GM20000 (cell line): ENCODE measurements at places on chromosomes 7 and 10.

- DNase-seq: no peak
Measured at GRCh38 chr10:69287181-69287580, 8.9 kb downstream of the HK1 start.

DNA sequence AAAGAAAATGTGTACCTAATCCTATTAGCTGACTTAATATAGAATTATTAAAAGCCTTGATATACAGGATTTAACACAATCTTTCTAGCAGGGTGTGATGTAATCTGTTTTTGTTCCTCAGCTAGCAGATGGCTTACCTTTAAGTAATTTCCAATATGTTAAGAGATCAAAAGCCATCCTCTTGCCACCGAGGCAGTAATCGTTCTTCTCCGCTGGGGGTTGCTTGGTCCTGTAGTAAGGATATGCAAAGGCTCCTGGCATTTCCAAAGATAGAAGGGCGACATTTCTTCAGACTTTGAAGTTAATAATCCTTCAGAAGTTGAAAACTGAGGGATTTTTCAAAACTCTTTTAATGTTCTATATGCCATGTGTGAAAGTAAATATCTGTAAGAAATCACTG, 156.4 kb downstream of the FZD1 start:
- DNase-seq: no peak

DNA sequence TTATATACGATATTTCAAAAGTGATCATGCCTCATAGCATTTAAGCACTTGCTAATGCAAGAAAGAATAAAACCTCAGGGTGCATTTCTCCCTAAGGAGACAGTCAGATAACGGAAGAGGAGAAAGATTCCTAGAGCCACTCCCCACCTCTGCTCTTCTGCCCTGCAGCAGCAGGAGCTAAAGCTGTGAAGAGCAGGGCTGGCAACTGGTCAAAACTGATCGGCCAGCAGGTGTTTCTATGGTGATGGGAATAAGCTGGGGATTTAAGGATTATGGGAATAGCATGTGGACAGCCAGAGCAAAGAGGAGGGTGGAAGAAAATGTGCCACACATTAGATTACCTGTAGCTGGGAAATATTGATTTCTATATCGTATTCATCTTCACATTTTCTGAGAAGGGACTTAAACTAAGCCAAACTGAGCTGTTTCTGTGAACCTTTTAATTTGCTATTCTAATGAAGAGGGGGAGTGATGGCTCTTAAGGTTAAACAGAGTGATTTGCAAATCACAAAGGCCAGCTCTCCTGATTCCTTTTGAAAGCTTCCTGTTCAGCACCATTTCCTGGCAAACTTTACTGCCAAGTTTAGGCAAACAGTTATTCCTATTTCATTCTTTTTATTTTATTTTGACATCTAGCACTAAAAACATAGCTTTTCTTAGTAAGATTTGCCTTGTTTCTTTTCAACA, 268.9 kb upstream of the PFKP start:
- DNase-seq: no peak

DNA sequence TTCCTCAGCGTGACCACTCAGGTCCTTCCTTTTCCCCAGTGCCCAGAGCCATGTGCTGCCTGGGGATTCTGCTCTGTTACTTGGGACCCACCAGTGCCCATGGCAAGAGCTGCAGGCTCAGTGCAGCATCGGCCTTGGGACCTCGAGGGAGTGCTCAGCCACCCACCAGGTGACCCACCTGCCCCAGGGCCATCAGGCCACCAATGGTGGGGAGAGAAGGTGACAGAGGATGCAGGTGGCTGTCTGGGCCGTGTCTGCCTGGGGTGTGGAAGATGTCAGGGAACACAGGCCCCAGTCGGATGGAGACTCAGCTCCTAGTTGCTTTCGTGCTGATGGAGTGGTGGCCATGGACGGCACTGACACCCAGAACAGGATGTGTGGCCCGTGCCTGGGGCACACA, 104.7 kb upstream of the FAM20C start:
- no peak for DNase-seq

- DNase-seq: no peak
Measured at GRCh38 chr7:13577566-13578145, 411.8 kb downstream of the ETV1 start.

DNA sequence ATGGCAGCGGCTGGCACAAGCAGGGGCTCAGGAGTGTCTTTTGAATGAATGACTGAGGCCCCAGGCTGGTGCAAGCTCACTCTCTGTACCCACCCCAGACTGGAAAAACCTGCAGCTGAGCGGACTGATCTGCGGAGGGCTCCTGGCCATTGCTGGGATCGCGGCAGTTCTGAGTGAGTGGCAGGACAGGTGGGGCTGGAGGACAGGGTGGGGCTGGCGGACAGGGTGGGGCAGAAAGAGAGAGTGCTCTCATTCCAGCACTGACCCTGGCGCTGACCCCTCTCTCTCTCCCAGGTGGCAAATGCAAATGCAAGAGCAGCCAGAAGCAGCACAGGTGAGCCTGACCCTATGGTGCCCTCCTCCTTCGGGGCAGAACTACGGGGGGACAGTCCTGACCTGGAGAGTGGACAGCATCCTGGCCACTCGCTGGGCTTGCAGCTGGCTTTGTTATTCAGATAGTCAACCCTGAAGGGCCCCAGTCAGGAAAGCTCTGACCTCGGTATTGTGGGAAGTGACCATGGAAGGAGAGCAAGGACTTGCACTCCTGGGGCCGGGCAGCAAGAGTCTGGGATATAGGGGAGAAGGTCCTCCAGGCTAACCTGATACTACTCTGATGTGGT, 4.1 kb downstream of the FXYD4 start:
- DNase-seq: no peak
